ENCODE measurements at places on chromosomes 3 and 15.

DNA sequence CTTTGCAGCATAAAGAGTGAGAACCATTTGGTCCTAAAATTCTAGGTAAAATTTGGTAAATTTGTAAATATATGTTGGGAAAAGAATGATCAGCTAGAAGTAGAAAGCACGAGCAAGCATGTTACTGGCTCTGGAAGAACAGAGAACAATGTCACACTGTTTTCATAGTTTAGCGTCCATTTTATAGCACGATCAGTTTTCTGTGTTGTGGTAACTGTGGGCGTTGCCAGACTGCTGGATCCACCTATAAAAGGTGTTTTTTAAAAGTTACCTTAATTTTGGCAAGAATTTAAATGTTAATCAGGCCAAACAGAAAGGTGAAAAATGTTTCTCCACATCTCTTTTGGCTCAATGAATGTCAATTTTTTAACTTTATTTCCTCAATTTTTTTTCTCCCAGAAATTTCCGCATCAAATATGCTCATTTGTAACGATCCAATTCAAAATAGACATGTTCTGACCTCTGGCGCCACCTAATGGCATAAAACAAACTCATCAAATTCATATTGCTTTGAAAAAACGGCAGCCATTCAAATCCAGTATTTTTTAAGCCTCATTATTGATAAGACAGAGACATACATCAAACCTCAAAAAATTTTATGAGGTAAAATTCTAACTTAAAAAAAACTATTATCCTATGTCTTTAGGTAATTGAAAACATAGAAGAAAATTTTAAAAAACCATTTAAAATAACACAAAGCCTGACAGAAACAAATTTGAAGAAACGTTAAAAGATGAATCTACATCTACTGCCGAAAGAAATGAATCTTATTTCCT is 5.5 kb upstream of the GP5 start:
- DNase-seq: no peak

- DNase-seq: no peak
These were observed 34.4 kb downstream of the TRIM42 start for GRCh38 chr3:140712301-140712700.

DNA sequence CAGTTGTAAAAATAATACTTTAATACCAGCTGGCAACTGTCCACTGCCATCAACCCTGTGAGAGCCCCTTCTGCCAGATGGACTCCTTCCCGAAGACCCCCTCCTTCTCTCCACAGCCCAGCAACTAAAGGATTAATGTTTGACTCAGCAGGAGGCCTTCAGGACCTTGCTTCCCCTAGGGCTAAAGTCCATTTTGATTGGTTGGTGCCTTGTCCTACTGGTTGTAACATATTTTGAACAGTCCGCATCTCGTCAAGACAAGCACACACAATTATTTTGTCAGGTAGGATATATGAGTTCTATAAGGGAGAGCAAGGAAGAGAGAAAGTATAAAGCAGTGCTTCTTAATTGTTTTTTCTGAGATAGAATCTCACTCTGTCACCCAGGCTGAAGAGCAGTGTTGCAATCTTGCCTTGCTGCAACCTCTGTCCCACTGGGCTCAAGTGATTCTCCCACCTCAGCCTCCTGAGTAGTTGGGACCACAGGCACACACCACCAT is 18.6 kb downstream of the ACOX2 start:
- no peak for DNase-seq

- no peak for DNase-seq
These were observed 67.2 kb downstream of the DNASE1L3 start for GRCh38 chr3:58143417-58144055.

DNA sequence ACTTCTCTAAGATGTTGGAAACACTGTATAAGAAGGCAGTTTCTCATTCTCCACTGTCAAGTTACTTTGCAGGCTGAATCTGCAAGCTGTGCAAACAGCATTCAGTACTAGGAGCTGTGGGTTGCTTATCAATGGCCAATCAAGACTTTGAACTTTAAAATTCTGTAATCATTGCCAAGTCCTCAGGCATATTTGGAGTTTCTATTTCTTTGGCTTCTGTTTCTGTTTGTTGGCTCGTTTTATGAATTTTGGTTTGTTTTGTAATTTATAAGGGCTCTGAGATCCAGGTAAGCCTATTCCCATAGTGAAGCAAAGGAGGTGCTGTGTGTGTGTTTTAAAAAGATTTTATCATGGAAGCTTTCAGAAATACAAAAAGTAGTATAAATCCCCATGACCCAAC is 32.1 kb downstream of the TLNRD1 start:
- no peak for DNase-seq

- no peak for DNase-seq
These were observed 83.8 kb upstream of the BLM start for GRCh38 chr15:90633360-90633759.

DNA sequence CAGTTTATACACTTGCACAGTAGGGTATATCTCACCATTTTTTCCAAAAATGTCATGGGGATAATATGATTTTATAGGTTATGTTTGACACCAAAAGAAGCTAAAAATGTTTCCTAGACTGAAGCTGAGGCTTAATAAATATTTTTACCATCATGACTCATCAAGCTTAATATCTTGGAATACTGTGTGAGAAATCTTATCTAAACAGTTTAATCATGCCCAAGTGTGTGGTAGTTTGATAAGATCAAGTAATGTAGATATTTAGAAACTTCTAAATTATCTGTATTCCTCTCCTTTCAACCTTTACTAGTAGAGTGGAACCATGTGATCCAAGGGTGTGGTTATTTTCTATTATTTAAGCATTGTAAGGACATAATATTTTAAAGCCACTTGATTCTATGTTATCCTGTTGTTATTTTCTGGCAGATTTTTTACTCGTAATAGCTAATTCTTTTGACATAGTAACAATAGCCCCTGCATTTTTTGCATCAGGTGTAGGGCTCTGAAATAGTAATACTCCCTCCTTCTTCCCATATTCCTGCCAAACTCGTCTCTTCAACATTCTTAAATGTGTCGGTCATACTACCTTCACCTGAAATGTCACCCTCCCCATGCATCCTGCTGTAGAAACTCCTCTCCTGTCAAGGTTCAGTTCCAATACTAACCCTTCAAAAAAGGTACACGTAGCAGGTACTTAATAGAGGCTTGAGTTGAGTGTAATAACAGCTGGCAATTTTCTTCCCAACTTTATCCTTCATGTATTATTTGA is 729.6 kb downstream of the NLGN1 start:
- no peak for DNase-seq

- DNase-seq: no peak
These were observed 46.5 kb upstream of the LIMD1 start for GRCh38 chr3:45547764-45548680.

All from stimulated activated CD4-positive, alpha-beta T cell treated with anti-CD3 and anti-CD28 coated beads, Interleukin-4, amount 100 ng/mL, for 48 hours (primary cell).